IMR-90 (cell line): ENCODE measurements at places on chromosomes 5 and 9.
A peak's percentile ranks its signal among the peaks of the same experiment; 100 is the strongest.

DNA sequence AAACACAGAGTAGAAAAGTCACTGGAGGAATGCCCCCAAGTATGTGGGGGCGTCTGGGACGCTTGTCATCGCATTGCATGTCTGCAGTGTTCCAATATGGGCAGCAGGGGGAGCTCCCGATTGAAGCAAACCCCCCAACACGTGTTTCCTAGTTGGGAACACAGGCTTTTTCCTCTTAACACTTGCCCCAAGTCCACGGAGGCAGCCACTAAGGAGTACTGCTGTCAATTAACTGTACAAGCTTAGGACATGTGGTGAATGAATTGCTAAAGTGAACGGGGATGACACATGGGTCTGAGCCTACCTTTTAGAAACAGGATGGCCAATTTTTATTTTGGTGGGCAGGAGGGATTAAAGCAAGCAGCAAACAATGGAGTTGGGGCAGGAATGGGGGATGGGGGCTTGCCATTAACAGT, 2.2 kb downstream of the GABRB2 start:
- DNase-seq = peak; percentile 4

DNA sequence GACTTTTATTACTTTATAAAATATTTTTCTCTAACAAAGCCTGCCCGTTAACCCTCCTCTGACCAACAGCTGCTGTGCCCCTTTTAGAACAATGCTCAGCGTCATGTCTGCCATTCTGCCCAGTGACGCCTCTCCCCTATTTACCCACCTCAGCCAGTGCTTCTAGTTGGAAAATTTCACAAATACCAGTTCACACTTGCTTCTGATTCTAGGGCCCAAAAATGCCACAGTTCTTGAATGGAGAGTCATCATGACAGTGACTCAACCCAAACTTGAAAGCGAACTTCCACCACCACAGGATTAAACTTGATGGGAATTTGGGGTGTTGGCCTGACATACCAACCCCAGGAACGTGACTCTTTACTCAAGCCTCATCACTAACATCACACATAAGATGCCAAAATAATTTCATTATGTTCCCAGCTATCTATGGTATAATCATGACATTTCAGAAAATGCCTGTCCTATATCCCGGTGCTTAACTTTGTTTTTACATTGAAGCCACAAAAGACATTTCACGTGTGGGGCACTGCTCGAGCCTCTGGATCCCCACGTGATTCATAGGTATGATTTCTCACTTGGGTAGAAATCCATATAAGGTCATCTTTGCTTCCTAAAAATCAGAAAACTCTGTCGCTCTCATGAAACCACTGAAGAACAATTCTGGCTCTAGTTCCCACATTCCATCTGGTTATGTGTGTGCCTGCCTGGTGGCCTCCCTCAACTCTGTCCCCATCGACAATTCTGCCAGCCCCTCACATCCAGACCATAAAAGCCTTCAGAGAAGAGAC, 220.9 kb downstream of the ACTL7B start:
- DNase-seq = no peak

DNA sequence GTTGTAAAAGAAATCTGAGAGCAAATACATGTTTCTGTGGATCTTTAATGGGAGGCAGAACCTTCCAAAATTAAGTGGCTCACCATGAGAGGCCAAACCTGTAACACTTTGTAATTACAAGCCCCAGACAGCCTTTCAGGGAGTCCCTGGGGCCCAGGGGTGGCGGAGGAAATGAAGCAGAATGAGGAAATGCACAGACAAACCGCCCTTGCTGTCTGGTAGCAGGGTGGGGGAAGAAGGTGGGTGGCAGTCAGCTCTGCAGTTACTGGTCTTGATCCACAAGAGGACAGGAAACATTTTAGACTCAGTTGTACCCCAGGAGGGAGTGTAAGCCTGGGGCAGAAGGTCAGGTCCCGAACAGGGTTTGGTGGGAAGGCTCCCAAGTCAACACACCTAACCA, 6.5 kb downstream of the ARL14EPL start:
- DNase-seq = no peak

- DNase-seq = no peak
Observed at GRCh38 chr5:91232523-91232922, 150.6 kb downstream of the ARRDC3 start.

DNA sequence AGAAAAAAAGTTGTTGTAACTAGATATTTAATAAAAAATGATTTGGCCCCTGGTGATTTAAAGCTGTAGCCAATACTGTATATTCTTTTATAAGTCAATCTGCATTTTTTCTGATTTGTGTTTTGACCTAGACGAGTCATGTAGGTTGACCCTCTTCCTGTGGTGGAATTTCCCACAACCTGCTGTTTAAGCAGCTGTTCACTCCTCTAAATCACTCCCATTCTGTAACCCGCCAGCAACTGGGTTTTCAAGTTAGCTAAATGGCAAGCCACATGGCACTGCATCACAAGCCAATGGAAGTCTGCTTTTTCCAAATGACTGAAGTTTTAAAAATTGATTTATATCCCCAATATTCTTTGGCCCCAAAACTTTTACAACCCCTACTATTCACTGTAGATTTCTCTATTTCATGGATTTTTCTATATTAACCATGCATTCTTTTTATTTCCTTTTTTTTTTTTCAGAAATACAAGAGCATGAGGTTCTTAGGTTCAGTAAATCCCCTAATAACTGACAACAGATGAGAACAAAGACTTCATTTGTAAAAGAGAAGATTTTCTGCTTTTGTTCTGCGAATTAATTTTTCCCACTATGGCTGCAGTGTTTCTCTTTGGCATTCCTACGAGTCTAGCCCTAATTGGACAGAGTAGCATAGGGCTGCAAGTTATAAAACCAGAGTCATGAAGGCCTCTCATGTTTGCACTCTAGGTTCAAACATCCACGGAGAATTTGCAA, 184.5 kb upstream of the TLE4 start:
- peak; percentile 83 for DNase-seq
